DND-41 (cell line): ENCODE measurements at places on chromosomes 7 and 10.

- no peak for DNase-seq
Observed at GRCh38 chr7:69166979-69167516, 431.2 kb upstream of the AUTS2 start.

- no peak for DNase-seq
Observed at GRCh38 chr10:107340326-107340725, 175.8 kb upstream of the SORCS1 start.

DNA sequence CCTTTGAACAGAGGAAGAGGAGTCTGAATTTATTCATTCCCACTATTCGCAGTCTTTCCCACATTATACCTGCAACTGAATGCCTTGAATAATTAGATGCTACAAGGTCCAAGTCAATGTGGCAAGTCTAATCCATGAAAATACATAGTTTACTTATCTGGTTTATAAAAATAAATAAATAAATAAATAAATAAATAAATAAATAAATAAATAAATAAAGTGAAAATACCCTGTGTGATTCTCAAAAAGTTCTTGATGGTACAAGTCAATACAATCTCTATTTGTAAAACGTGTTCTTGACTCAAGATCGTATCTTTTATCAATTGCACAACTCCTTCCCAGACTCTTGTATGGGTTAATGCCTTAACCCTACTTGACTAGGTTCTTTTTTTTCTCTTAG is 417.7 kb downstream of the ZWINT start:
- DNase-seq = no peak

DNA sequence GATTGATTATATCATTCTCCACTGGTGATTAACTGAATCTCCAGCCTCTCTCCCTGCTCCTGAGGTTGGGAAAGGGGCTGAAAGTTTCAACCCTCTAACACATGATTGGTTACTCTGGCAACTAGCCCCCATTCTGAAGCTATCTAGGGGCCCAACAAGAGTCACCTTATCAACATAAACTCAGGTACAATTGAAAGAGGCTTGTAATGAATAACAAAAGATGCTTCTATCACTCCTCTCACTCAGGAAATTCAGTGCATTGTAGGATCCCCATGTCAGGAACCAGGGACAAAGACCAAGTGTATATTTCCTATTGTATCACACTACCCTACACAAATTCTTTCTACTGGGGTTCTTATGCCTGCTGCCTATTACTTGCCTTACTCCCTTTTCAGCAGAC is 123.9 kb upstream of the SLC13A1 start:
- DNase-seq = no peak

- DNase-seq = no peak
Observed at GRCh38 chr10:98367604-98368451, 47.2 kb downstream of the PYROXD2 start.

- no peak for DNase-seq
Observed at GRCh38 chr10:86071758-86072157, 294.8 kb downstream of the GRID1 start.

DNA sequence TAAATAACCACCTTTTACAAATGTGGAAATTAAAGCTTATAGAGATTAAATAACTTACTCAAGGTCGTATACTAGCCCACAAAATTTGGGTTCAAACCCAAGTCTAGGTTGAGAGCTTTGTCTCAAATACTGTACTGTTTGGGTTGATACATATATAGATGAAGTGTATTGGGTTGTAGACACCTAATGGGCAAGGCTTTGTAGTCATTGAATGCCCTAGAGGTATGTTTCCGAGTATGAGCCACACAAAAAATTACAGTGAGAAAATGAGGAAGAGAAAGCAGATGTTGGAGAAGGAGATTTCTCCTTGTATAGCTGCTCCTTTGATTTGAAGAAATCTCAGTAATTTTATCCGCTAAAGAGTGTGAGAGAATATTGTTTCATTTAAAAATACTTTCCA is 60.6 kb downstream of the C1GALT1 start:
- DNase-seq = no peak

GRCh38 chr7:6533893-6534495 is 17.3 kb downstream of the GRID2IP start:
- no peak for DNase-seq

GRCh38 chr7:78601728-78602127 is 803.2 kb downstream of the PHTF2 start:
- no peak for DNase-seq

- no peak for DNase-seq
Observed at GRCh38 chr7:69661342-69661741, 63.1 kb downstream of the AUTS2 start.

GRCh38 chr10:72309290-72310240 is 35.8 kb downstream of the DDIT4 start:
- no peak for DNase-seq

DNA sequence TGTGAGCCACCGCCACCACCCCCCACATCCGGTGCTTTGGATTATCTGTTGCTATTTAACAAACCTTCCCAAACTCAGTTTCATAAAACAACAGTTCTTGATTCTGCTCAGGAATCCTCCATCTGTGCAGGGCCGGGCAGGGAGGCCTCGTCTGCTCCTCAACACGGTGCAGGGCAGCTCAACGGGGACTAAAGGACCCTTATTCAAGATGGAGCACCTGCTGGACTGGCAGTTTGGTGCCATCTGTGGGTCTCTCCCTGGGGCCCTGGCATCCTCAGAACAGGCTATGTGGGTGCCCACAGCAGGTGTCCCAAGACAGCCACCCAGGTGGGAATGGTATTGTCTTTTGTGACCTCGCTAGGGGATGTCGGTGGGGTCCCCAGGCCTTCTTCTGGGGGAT is 31.0 kb upstream of the ELFN1 start:
- DNase-seq = no peak

GRCh38 chr10:101897633-101898032 is 54.0 kb upstream of the KCNIP2 start:
- DNase-seq = no peak

GRCh38 chr10:131290781-131291180 is 20.7 kb downstream of the TCERG1L start:
- no peak for DNase-seq

GRCh38 chr10:98885378-98885777 is 350.3 kb downstream of the HPSE2 start:
- no peak for DNase-seq

GRCh38 chr7:98656899-98657298 is 39.8 kb downstream of the NPTX2 start:
- no peak for DNase-seq

GRCh38 chr10:88858491-88858890 is 6.8 kb upstream of the ANKRD22 start:
- DNase-seq = no peak

- DNase-seq = no peak
Observed at GRCh38 chr7:81399471-81399870, 370.4 kb downstream of the HGF start.

DNA sequence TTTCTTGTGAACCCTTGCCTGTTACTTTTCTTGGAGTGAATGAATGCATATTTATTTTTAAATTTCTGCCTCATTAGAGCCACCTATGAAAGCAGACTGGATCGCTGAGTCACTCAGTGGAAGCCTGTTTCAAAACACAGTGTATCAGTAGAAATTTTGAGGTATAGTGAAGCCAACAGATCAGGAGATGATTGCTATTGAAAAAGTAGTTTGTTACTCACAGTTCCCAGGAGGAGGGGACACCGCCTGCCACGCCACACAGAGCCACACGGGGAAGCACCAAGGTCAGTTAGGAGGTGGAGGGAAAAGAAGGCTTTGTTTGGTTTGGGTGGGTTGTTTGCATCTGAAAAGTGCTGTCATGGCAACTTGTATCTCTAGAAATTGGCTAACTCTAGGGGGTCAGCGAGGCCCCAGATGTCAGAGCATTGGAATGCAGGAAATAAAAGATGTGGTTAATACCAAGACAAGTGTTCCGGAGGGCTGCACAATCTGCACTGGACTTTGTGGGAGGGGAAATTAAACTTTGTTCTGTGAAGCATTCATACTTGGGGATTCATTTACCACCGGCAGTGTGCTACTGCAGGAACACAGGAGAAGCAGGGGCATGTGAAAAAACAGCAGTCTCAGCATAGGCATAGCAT is 106.4 kb upstream of the SDK1 start:
- no peak for DNase-seq

DNA sequence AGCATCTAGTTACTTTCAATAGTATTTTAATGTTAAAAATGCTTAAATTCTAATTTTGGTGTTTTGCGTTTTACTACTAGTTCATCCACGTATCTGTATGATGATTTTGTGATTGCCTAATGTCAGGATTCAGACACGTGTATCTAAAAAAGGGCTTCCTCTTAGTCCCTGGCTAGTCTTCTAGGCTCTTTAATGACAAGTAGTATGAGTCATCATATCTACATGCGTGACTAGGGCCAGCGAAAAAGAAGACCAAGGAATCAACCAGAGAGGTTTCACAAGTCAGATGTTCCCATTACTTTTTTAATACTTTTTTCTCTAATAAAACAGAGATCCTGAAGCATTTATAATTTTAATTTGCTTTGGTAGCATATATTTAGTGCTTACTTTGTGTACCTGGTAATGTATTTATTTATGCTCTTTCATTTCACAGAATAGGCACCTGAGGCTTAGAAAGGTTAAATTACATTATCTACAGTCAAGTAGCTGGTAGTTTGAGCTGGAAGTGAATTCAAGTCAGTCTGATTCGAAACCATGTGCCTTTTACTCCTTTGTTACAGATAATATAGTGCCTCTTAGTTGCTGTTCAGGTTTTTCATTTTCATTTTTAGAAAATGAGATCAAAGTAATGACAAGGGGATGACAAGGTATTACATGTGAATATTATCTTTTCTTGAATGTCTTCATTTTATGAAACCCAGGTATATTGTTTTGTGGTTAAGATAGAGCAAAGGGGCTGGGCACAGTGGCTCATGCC is 140.3 kb downstream of the FOXP2 start:
- no peak for DNase-seq

DNA sequence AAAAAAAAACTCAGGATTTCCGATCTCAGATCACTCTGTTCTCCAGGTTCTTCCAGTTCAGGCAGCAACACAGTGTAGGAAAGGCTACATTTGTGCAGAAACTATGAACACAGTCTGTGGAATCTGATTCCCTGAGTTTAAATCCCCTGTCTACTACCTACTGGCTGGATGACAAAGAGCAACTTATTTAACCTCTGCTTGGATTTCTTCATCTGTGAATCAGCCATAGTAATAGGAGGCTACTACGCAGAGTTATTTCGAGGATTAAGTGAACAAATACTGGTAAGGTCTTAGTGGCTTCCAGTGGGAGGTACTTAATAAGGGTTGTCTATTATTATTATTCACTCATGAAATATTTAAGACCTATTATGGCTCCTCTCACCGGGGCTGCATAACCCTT is 44.3 kb upstream of the PDCD4 start:
- DNase-seq = no peak

DNA sequence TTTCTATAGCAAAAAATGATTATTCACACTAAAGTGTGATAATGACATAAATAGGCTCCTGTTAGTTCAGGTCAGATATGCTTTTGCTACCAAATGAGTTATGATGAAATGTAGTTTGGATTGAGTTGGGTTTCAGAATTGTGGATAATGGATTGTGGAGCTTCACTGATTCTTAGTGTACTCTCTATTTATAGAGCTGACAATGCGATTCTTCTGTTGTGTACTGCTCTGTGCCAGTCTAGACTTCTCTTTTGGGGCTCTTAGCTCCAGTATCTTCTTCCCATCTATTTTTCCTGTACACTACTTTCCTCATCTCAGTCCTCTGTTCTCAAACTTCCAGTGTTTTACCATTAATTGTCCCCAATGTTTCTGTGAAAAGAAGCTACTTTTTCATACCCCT is 7.5 kb downstream of the STMP1 start:
- no peak for DNase-seq

GRCh38 chr10:71468363-71469094 is 71.8 kb downstream of the CDH23 start:
- no peak for DNase-seq

GRCh38 chr10:11598712-11599397 is 12.6 kb downstream of the USP6NL start:
- DNase-seq = no peak

GRCh38 chr7:19317461-19317860 is 172.2 kb upstream of the FERD3L start:
- DNase-seq = no peak

DNA sequence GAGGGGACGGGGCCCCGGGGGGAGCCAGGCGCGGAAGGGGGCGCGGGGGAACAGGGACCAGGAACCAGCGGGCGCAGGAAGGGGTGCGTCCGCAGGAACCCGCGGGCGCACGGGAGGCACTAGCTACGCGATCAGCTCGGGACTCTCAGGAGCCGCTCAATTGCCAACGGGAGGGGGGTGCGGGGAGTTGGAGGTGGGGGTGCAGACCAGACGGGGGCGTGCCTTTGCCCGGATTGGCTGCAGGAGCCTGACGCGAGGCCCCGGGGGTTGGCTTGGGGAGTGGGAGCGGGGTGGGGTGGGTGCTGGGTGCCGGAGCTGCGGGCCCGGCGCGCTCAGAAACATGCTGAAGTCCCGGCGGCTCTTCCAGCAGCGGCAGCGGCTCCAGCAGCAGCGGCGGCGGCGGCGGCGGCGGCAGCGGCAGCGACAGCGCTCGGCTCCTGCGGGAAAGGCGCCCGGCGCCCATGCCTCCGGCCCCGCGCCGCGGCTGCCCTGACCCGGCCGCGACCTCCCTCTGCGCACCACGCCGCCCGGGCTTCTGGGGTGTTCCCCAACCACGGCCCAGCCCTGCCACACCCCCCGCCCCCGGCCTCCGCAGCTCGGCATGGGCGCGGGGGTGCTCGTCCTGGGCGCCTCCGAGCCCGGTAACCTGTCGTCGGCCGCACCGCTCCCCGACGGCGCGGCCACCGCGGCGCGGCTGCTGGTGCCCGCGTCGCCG is at the start of gene ADRB1:
TSS of gene ADRB1 (plus strand) at position 335 of the 715 bp plus-strand sequence. CDS start at position 602, 267 bp downstream.
- DNase-seq = peak; percentile 95

DNA sequence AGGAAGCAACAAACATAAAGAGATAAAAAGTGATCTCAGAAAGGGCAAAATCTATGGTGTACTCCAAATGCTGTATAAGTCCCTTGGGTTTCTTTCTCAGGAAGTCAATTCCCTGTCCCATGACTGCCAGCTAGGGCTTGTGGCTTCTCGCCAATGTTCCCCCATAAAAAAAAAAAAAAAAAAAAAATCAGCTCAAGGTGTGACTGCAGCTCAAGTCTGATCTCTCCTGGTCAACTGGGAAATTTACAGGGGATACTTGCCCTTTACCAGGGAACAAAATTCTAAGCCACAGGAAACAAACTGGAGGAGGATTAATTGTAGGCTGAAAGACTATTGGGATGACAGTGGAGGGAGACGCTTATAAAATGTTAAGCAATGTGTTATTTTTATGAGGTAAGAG is 76.0 kb downstream of the PCGF5 start:
- DNase-seq = no peak

DNA sequence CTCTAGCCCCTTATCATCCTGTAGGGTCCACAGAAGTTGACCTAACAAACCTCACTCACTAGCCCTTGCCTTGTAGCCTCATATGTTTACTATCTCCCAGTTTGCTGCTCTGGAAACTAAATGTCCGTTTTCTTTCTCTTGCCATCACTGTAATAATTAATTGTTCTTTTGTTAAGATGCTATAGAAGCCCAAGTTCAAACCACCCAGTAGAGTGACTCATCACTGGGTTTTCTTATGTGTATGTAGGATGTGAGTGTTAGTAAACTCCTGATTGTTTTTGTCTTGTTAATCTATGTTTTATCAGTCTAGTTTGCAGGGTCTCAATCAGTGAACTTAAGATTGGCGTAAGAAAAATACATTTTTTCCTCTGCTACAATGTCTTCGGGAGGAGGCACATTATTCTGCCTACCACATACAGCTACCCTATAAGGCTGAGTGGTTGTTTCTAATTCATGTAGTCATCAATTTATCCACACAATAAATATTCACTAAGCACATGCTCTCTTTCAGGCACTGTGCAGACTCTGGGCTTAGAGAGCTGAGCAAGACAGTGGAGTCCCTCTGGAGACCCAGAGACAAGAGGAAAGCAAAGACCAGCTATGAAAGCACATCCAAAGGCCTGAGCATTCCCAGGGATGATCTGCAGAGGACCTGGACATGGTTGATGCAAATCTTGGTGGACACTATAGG is 474.1 kb upstream of the AKR1E2 start:
- no peak for DNase-seq
